Left ventricle myocardium inferior (tissue), 1 donor: ENCODE measurements at places on chromosomes 5 and 9.

- no peak for DNase-seq
Measured at GRCh38 chr9:8876303-8876702, 1076.7 kb upstream of the DMAC1 start.

DNA sequence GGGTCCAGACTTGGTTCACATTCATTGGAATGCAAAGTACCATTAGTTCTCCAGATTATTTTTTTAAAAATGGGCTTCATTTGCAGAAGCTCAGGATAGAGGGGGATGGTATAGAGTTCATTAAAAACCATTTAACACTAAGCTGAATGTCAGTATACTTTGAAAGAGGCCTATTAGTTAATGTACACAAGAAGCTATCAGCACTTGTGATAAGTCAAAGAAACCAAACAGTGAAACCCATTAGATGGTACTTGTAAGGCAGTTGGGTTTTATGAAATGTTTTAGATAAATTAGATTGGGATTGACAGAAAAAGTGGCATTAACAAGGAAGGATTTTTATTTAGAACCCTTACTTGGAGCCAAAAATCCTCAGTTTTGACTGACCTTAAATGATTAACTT, 229.2 kb upstream of the MPDZ start:
- no peak for DNase-seq

- no peak for DNase-seq
Measured at GRCh38 chr5:18491349-18491748, 857.1 kb downstream of the TAF11L14 start.

DNA sequence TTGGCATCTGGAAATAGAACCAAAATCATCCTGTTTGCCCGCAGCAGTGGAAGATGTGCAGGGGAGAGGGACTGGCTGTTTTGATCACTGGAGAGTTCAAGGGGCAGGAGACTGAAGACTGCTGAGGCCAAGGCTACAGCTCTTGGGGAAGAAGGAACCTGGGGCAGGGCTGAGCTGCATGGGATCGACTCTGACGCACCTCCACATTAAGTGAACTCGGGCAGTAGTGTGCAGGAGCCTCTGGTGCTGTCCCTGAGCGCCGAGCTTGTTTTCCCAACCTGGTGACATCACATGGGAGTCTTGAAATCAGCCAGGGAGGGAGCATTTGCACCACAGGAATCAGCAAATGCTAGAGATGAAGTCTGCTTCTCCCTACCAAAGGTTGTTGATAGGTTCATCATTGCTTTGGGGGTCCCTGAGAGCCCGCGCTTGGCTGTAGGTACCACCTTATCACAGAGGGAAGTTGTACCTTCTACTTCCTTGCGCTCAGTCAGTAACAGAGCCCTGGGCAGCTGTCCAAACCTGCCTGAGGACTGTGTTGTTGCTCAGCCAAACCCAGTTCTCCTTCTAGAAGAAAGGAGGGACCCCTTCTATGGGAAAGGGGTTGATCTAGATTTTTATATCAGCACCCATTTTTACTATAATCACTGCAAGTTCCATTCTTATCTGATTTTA, 52.3 kb upstream of the CTSL start:
- DNase-seq: no peak

GRCh38 chr5:74530326-74531050, 110.0 kb downstream of the ENC1 start:
- DNase-seq: no peak

DNA sequence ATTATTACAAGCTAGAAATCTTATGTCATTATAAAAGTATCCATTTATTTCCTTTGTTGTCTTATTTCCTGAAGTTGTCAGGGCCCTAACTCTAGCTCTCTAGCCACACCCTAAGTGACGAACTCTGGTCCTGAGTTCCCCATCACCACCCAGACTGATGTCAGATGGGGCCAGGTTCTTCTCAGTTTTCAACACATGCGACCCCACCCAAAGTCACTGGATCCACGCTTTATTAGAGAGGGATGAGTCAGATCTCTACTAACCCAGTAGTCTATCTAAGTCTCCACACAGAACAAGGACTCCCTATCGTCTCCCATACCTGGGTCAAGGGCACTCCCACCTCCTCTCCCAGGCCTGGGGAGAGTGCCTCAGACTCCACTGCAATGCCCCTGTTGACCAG, 6.8 kb upstream of the FEM1C start:
- DNase-seq: no peak

GRCh38 chr5:14202462-14202861, 59.3 kb downstream of the TRIO start:
- no peak for DNase-seq

DNA sequence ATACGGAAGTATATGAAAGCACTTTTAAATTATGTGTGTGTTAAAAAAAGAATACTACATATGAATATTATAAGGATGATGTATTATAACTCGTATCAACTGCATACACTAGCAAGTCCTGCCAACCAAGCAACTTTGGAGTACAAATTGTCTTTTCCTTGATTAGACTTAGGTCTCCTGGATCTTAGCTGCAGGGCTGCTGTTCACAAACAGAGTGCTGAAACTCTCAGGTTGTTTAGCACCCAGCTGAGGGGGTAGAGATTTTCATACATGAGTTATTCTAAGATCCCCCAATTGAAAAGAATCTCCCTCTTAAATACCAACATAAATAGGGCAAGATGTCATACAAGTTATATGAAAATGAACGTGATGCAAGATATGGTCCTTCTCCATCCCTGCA, 149.8 kb upstream of the TNC start:
- no peak for DNase-seq

- no peak for DNase-seq
Measured at GRCh38 chr5:109907189-109907588, 217.5 kb downstream of the MAN2A1 start.

GRCh38 chr9:137163365-137163715, 6.5 kb downstream of the LRRC26 start:
- DNase-seq: no peak

DNA sequence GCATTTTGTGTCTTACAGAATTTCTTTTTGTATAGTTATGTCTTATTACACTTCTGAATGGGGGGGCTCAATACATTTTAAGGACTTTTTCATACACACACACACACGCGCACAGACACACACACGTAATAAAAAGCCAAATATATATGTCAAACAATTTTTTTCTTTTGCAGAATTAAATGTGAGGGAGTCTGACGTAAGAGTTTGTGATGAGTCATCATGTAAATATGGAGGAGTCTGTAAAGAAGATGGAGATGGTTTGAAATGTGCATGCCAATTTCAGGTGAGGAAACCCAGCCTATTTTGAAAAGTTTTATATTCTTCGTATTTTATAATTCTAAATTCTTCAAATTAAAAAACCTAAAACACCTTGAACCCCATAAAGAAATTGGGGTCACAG, 25.6 kb downstream of the TMEFF1 start:
- DNase-seq: no peak

DNA sequence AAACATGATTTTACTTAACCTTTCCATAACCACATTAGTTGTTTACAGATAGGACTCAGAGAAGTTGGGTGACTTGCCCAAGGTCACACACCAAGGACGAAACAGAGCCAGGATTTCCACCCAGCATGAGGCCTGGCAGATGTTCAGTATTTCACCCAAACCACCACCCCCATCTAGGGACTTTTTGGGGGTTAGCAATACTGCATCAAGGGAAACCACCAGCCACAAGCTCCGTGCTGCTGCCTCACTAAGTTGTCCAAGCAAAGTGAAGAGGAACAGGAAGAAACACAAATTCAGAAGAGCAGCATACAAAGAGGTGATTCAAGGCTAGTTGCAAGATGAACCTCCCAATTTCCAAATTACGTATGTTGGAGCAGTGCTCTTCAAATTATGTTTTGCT, 219.6 kb upstream of the RORB start:
- no peak for DNase-seq

DNA sequence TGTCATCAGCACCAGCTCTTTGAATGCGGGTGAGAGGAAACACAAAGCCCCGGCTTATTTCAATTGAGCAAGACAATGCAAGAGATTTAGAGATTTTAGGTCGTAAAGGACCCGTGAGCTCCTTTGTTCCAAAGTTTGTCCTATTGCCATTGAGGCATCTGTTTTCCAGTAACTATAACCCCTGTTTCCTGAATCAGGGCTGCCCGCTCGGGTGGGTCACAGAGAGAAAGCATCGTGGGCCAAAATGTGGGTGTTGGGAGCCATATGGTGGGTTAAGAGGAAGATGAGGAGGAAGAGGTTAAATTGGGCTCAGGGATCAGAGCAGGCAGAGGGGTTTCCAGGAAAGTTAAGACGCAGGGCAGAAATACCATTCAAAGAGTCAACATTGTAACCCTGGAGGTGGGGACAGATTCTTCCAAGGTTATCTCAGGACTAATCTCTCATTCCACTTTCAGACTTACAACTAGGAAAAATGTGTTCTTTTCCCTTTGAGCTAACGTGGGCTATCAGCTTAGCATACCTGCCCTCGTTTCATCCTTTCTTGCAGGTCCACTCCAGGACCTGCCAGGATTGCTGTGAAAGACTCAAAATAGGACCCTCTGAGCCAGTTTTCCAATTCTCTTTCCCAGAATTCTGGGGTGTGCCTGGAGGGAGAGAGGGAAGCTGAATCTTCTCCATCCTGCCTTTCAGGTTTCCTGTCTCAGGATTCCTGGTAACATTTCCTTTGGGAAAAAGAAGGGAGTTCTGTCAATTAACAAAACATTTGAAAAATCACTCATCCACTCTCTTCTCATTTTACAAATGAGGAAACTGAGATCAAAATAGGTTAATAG, 95.5 kb upstream of the TAF11L2 start:
- no peak for DNase-seq

DNA sequence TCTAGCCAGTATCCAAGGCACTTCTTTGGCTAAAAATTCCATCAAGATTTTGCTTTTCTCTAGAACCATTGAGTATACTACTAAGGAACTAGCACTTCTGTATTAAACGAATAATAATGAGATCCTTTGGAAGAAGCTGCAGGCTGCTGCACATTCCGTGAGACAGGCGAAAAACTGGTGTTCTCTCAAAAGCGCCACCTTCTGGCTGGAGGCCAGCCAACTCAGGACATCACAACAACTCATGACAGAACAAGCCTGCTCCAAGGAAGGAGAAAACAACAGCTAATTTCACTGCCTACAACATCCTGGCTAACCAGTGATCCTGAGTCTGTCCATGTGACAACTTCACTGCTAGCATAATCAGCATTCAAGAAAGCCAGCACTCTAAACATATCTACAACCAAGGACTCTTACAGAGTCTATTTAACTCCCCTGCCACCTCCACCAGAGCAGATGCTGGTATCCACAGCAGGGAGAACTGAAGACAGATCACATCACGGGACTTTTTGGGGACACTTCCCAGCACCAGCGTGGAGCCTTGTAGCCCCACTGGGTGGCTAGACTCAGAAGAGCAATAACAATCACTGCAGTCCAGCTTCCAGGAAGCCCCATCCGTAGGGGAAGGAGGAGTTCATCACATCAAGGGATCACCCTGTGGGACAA, 150.5 kb downstream of the YTHDC2 start:
- peak; percentile 25 for DNase-seq

- no peak for DNase-seq
Measured at GRCh38 chr5:79642210-79642609, 30.0 kb downstream of the TENT2 start.

- DNase-seq: no peak
Measured at GRCh38 chr9:127418037-127418471, 6.1 kb upstream of the ZNF79 start.

GRCh38 chr5:58094031-58094430, 365.9 kb downstream of the PLK2 start:
- no peak for DNase-seq

DNA sequence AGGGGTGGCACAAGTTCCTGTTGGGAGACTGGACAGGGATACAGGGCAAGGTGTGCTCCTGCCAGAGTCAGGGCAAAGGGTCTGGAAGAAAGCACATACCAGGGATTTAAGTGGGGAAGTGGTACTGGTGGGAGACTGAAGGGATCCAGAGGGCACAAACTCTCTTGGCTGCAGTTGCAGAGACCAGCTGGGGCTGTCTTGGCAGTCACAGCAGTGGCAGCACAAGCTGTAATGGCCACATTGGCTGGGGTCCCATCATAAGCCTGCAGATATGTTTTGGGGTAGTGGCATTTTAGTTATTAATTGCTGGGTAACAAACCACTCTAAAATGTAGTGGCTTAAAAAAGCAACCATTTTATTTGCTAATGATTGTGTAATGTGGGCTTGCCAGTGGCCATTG, 492.2 kb downstream of the ENC1 start:
- no peak for DNase-seq

GRCh38 chr5:127170918-127171600, 97.8 kb upstream of the C5orf63 start:
- DNase-seq: no peak

GRCh38 chr5:133861161-133861737, 107.2 kb downstream of the C5orf15 start:
- DNase-seq: no peak

GRCh38 chr5:76813982-76814562, 4.8 kb upstream of the F2RL1 start:
- no peak for DNase-seq

DNA sequence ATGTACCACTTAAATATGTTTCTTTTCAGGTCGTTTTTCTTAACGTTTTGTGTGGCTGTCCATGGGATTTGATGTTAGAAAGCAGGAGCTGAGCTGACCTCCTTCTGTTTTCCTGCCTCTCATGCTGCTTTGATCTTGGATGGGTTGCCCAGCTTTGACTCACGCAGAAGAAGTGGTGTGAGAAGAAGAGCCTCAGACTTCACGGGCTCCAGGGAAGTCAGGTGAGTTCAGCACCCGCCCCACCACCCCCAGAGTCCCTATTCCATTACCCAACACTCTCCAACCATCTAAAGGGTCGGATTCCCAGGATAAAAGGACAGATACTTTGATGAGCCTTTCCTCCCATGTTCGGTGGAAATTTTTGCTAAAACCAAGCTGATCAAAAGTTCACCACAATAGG, 373.4 kb downstream of the IRX2 start:
- no peak for DNase-seq

DNA sequence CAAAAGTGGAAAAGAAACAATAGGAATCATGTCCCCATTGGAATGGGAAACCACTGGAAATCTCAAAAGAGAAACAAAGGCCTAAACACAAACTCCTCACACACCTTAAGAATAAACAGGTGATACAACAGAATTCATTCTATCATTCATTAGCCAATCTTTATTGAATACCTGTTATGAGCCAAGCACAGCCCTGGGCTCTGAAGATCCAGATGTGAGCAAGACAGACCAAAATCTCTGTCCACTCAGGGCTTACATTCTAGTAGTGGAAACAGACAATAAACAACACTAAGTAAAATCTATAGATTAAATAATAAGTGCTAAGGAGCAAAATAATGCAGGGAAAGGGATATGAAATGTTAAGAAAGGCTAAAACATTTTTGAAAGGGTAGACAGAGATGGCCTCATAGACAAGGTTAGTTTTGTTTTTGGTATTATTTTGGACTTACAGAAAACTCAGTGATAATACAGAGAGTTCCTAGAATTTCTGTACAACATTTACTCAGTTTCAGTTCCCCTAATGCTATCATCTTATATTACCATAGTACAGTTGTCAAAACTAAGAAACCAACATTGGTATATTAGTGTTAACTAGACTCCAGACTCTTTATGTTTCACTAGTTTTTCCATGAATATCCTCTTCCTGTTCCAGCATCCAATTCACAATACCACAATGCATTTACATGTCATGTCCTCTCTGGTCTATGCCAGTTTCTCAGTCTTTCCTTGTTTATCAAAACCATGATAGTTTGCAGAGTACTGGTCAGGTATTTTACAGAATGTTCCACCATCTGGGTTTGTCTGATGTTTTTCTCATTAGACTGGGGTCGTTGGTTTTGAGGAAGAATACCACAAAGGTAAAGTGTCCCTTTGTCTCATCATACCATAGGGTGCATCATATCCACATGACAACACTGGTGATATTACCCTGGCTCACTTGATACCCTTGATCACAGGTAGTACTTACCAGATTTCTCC, 103.7 kb downstream of the SIL1 start:
- no peak for DNase-seq
